ENCODE measurements at places on chromosomes 7 and 10. TPM values are rescaled to one million over a fixed set of nuclear protein-coding genes. Genes with fewer than 3 reads are reported as not detected.

Gene CADPS2
- polyA plus RNA-seq = 0.04 TPM

Gene NEUROG3
- not detected for polyA plus RNA-seq

Gene MYOF
- 0.35 TPM for polyA plus RNA-seq

Gene LIPM
- polyA plus RNA-seq = not detected

Gene CYP2W1
- polyA plus RNA-seq = not detected

Gene HMX2
- 30.6 TPM for polyA plus RNA-seq

Gene PAX4
- not detected for polyA plus RNA-seq

Gene BBS9
- 2.3 TPM for polyA plus RNA-seq

Gene MYH16
- 0.03 TPM for polyA plus RNA-seq

Gene TMEM229A
- polyA plus RNA-seq = not detected

Gene VIPR2
- not detected for polyA plus RNA-seq

Gene NOLC1
- polyA plus RNA-seq = 175 TPM

Gene ECHDC3
- 4.2 TPM for polyA plus RNA-seq

Gene OR9A2
- polyA plus RNA-seq = not detected

Gene LMBR1
- 44.2 TPM for polyA plus RNA-seq

Gene CCDC7
- 5.1 TPM for polyA plus RNA-seq

Gene CBX3
- polyA plus RNA-seq = 191 TPM

Gene SLC13A4
- polyA plus RNA-seq = 0.28 TPM

Gene ATG9B
- polyA plus RNA-seq = 1.2 TPM

Gene DEPP1
- 11.1 TPM for polyA plus RNA-seq

Gene TSPAN15
- 2.8 TPM for polyA plus RNA-seq

Gene OGDHL
- polyA plus RNA-seq = 0.19 TPM

Gene FOXI2
- polyA plus RNA-seq = not detected

Gene NODAL
- polyA plus RNA-seq = 0.09 TPM

Gene SFTPA1
- polyA plus RNA-seq = not detected

Gene C7orf57
- not detected for polyA plus RNA-seq

Gene TMEM106B
- polyA plus RNA-seq = 13.3 TPM

Gene CHAT
- polyA plus RNA-seq = not detected
